SJCRH30 (cell line): ENCODE measurements at places on chromosomes 11 and 22. TPM values are rescaled to one million over a fixed set of nuclear protein-coding genes. Genes with fewer than 3 reads are reported as not detected.

DNA sequence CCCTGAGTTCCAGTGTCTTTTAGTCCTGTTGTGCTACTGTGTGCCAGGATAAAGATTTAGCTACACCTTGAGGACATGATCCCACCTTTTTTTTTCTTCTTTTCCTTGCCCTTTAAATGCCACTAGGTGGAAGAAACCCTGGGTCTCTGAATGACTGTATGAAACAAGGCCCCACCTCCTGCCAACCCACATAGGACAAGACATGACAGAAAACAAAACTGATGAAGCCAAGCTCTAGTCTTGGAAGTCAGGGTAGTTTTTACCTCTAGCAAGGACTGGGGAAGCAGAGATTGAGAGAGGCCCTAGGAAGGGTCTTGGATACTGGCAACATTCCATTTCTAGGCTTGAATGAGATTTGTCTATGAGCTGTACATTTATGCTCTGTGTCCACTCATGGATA is 410.7 kb downstream of the MIAT start:
- H3K27ac ChIP-seq: no peak overlapping the region
- H3K27me3 ChIP-seq: no peaks in the 10 kb centered on the region
- H3K4me1 ChIP-seq: no peaks in the 10 kb centered on the region
- no peak for DNase-seq
- no peak overlapping the region for H3K4me3 ChIP-seq

The MMP8 gene
- not detected in 2 replicates for total RNA-seq

DNA sequence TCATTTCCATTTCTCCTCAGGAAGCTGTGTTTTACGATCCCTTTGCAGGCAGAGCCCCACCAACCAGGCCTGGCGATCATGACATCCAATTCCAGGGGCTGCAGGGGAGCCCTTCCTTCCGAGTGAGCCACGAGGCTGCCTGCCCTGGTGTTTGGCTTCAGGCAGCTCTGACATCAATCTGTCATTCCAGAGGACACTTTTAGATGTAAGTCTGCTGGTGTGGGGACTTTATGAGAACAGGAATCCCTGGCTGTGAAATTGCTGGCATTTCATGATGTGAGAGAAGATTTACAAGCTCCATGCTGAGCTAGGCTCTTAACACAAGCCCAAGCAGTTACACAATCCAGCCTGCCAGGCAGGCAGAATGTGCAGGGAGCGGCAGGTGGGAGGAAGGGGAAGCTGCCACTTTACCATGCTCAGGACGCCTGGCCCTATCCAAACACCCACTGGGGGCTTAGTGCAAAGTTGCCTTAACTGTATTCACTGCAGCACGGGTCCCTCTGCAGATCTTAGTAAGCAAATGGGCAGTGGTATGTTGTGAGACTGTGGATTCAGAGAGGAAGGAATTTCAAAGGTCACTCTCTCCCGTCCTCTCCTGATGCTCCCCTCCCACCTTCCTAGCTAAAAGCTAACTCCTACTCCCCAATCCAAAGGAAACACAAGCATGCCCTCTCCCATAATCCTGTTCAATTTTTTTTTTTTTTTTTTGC is 43.4 kb upstream of the MICAL2 start:
- H3K27ac ChIP-seq: no peak overlapping the region
- DNase-seq: peak; percentile 43
- no peaks in the 10 kb centered on the region for H3K36me3 ChIP-seq
- H3K4me3 ChIP-seq: no peak overlapping the region
- peaks cover 20% of the 10 kb centered on the region for H3K4me1 ChIP-seq

GRCh38 chr11:62645671-62645945 is 805 bp downstream of the GANAB start:
- H3K27me3 ChIP-seq: no peaks in the 10 kb centered on the region
- H3K36me3 ChIP-seq: peaks cover 12% of the 10 kb centered on the region
- H3K4me1 ChIP-seq: no peaks in the 10 kb centered on the region; the same call in 1 of the 2 replicates
- H3K27ac ChIP-seq: peak overlapping the region; percentile 94
- no peak for DNase-seq

The PLXNB2 gene
- 104 and 109 TPM in 2 replicates for total RNA-seq

DNA sequence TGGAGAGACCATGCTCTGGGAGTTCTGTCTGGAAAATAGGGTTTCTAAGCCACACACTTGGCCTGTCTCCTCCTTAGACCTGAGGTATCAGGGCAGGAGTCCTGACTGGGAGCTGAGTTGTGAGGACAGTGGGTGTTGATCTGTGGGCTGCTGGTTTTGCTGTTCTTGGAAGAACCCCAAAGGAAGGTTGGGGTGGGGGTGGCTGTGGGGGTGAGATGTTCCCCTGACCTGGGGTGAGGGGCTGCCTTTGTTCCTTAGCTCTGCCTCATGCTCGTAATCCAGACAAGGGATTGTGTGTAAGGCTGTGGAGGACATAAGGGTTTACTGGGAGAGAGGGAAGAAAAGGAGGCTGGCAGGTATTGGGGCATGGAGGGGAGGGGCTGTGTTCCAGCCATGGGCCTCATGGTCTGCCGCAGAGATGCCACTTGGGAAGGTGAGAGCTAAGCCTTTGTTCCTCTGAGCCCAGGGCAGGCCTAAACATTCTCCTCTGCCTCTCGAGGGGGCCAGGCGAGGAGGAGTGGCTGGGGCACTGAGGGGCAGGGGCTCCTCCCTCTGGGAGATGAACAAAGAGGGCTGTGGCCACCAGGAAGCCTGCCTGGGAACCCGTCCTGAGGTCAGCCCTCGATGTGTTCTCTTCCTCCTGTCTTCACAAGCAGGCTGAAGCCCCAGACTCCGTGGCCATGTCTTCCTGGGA is 4.4 kb downstream of the OTOG start:
- no peak for DNase-seq
- no peaks in the 10 kb centered on the region for H3K27me3 ChIP-seq
- H3K4me1 ChIP-seq: peaks cover 10% of the 10 kb centered on the region
- no peaks in the 10 kb centered on the region; the same call in 1 of the 2 replicates for H3K36me3 ChIP-seq

DNA sequence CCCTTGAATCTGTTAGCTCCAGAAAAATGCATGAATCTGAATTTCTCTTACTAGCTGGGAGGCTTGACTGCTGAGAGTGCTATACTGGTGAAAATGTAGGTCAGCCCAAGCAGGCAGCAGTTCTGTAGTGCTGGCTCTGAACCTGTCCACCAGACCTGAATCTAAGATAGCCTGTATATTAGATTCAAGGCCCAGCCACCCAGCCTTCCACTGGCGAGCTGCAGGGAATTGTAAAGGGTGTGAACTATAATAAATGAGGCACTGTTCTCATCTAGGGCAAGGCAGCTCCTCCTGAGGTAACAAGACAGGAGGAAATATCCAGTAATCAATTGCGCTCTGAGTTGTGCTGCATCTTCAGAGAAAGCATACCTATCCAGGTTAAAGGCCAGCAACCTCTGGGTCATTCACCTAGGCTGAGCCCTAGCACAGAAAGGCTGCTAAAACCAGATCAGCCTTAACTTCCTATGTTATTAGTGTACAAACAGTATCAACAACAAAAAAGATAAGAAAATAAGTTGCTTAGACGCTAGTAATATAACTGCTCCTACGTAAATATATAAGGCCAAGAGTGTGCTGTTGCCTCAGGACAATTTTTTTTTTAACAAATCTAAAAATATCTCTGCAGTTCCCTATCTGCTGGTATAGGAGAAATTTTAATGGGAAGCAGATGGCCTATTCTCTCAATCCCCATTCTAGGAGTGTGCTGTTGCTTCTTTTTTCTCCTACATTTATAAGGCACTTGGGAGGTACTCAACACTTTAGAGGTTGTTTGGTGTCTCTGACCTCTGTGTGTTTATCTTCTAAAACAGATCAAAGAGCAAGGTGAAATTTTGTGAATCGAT is 63.0 kb downstream of the RELT start:
- no peaks in the 10 kb centered on the region for H3K36me3 ChIP-seq
- H3K4me1 ChIP-seq: no peaks in the 10 kb centered on the region
- DNase-seq: no peak
- no peak overlapping the region for H3K4me3 ChIP-seq

- no peak overlapping the region for H3K27ac ChIP-seq
- H3K4me1 ChIP-seq: peaks cover 18% of the 10 kb centered on the region
- H3K36me3 ChIP-seq: no peaks in the 10 kb centered on the region
- no peak for DNase-seq
- no peak overlapping the region for H3K4me3 ChIP-seq
- peaks cover 8% of the 10 kb centered on the region; the same call in 1 of the 2 replicates for H3K27me3 ChIP-seq
These were observed 1.3 kb downstream of the C11orf21 start for GRCh38 chr11:2300290-2300935.

GRCh38 chr22:36286096-36286957 is 33.4 kb downstream of the APOL1 start:
- peaks cover 44% of the 10 kb centered on the region for H3K36me3 ChIP-seq
- H3K4me1 ChIP-seq: no peaks in the 10 kb centered on the region
- no peak overlapping the region for H3K27ac ChIP-seq
- DNase-seq: peak; percentile 72
- H3K4me3 ChIP-seq: no peak overlapping the region
- H3K27me3 ChIP-seq: no peaks in the 10 kb centered on the region

GRCh38 chr11:3950996-3951660 is 95.7 kb downstream of the STIM1 start:
- H3K4me3 ChIP-seq: no peak overlapping the region
- peaks cover 6% of the 10 kb centered on the region; the same call in 1 of the 2 replicates for H3K4me1 ChIP-seq
- no peak for DNase-seq

DNA sequence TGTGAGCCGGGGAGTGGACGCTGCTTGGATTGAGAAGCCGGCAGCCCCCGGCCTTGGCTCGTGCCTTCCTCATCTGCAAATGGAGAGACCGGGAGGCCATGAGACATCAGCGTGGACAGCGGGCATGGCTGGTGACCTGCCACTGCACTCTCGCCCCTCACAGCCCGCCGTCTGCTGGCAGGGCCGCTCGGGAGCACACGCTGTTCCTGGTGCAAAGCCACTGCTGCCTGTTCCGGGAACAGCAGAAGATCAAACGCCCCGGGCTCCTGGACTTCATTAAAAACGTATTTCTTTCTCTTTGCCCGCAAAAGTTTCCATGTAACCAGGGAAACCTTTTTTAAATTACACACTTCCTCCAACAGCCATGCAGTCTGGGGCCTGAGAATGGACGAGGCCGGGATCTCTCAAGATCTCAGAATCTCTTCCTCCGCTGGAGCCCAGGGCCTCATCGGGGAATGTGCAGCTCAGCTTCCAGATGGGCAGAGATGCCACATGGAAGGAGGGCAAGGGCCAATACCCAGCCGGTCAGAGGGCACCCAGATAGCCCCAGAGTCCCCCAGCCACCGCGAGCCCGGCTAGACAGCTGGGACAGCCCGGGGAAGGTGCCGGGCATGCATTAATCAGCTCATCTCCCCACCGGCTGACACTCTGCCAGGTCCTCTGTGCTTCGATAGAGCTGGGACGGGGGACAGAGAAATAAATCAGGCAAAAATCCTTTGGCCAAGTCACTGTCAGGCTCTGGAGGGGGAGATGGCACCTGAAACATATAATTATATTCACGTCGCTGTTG is 62.8 kb upstream of the PRR5 start:
- no peak for DNase-seq
- H3K4me1 ChIP-seq: no peaks in the 10 kb centered on the region
- H3K36me3 ChIP-seq: no peaks in the 10 kb centered on the region
- H3K4me3 ChIP-seq: no peak overlapping the region
- no peak overlapping the region for H3K27ac ChIP-seq
- no peaks in the 10 kb centered on the region for H3K27me3 ChIP-seq

DNA sequence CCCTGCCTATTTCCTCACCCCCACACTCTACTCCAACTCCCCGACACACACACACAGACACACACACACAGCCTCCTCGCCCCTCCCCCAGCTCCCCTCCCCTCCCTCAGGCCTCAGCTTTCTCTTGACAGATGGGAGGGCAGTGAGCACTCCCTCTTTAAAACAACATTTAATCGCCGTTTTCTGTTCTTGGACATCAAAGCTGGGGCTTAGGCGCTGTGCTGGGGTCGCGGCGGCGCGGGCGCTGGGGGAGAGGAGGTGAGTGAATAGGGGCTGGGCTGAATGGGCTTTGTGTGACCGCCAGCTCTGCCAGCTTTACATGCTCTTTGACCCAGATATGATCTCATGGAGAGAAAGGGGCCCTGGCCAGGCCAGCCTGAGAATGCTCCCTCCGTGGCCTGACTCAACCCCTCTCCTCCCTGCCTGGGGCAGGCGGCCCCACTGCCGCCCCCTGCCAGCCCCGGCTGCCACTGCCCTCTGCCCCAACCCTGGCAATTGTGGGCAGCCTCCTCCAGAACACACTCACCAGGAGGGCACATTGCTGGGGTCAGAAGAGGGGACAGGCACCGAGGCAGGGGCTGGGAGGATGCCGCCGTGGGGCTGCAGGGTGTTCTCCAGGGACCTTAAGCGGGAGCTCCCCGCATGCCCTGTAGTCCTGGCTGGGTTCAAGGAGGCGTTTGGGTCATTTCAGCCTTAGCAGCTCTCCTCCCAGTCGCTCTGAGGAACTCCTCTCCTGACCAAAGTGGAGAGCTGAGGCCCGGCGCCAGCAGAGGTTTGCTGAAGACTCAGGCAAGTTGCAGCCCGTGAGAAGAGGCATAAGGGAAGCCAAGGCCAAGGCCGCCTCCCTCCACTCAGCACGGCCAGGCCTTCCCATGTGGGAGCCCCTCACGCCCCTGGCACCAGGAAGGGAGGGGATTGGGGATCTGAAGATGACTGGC is 38.3 kb upstream of the NNMT start:
- no peak overlapping the region for H3K27ac ChIP-seq
- no peaks in the 10 kb centered on the region for H3K4me1 ChIP-seq
- no peaks in the 10 kb centered on the region for H3K27me3 ChIP-seq
- H3K4me3 ChIP-seq: no peak overlapping the region
- no peaks in the 10 kb centered on the region for H3K36me3 ChIP-seq
